Esophagus muscularis mucosa (tissue), 4 donors: ENCODE measurements at places on chromosomes 3 and 15. TPM values are rescaled to one million over a fixed set of nuclear protein-coding genes. Genes with fewer than 3 reads are reported as not detected.

Gene ATG3
- total RNA-seq: 41.3 TPM

Gene ZNF80
- total RNA-seq: not detected

Gene MEIS2
- 66.4 TPM for total RNA-seq

Gene CCR5
- 0.42 TPM for total RNA-seq

Gene ZBTB47
- 79.7 TPM for total RNA-seq

Gene PDE8A
- 36.1 TPM for total RNA-seq

Gene PLAAT1
- total RNA-seq: 0.99 TPM

Gene MUC20
- total RNA-seq: 2.7 TPM

Gene SCAMP2
- total RNA-seq: 57.3 TPM

Gene PRTG
- total RNA-seq: 1.7 TPM

Gene RARRES1
- 24.5 TPM for total RNA-seq

Gene ZIC4
- total RNA-seq: not detected

Gene GNL3
- 71.1 TPM for total RNA-seq

Gene SNRK
- 30.7 TPM for total RNA-seq

Gene IGSF10
- total RNA-seq: 2.5 TPM

Gene IL17RE
- total RNA-seq: 1.2 TPM

Gene DNAH12
- total RNA-seq: not detected

Gene UQCRC1
- total RNA-seq: 340 TPM

Gene OXTR
- 0.42 TPM for total RNA-seq

Gene SLC35G2
- 2.9 TPM for total RNA-seq

Gene SPG11
- total RNA-seq: 54.6 TPM

Gene STRIT1
- not detected for total RNA-seq
